Activated T-cell treated with anti-CD3 and anti-CD28 coated beads, Interleukin-2, amount 50 U/mL, for 72 hours (primary cell): ENCODE measurements at places on chromosomes 2 and 18. TPM values are rescaled to one million over a fixed set of nuclear protein-coding genes. Genes with fewer than 3 reads are reported as not detected.

DNA sequence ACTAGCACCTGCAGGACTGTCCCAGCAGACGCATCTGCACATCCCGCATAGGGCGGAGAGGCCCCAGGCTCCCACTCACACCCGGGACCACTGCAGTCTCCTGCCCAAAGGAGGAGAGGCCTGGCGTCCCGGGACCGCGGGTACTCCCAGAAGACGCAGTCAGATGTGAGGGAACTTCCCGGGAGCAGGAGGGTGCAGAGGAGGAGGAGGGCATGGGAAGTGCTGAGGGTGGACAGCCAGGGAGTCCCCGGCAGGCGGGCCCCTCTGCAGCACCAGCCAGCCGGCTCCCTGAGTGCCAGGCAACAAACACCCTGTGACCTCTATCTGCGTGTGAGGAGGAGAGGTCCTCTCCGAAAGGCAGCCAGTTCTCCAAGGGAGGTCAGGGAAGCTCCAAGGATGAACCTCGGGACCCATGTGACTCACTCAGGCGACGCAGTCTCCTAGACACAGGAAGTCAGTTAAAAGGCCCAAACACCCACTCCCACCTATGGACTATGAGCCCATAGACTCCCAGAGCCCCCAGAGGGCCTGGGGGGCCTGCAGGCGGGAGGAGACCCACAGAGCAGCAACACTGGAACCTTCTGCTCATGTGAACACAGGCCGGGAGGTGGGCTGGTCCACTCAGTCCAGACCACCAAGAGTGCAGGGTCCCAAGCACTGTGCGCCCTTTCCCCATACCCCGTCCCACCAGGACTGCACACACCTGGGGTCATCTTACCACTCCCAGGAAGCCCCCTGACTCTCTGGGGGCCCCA is 4.2 kb downstream of the PXDN start:
- DNase-seq = no peak

GRCh38 chr2:165469417-165469816 is at the start of gene CSRNP3:
Gene CSRNP3 (plus strand): TSS chr2:165469698. CDS start chr2:165595066, 125,368 bp downstream.
- no peak for DNase-seq

DNA sequence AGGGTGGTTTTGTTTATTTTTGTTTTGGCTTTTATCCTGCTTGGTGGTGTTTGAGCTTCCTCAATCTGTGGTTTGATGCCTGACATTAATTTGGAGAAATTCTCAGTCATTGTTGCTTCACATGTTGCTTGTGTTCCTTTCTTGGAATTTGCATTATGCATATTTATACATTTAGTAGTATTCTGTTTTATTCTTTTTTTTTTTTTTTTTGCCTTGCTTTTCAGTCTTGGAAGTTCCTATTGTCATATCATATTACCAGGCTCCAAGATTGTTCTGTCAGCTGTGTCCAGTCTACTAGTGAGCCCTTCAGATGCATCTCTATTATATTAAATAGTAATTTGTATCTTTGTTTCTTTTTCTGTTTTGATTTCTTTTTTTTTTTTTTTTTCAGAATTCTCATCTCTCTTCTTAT is 77.0 kb downstream of the EPC2 start:
- no peak for DNase-seq

GRCh38 chr2:239021224-239021623 is 173.3 kb downstream of the TWIST2 start:
- DNase-seq = no peak

DNA sequence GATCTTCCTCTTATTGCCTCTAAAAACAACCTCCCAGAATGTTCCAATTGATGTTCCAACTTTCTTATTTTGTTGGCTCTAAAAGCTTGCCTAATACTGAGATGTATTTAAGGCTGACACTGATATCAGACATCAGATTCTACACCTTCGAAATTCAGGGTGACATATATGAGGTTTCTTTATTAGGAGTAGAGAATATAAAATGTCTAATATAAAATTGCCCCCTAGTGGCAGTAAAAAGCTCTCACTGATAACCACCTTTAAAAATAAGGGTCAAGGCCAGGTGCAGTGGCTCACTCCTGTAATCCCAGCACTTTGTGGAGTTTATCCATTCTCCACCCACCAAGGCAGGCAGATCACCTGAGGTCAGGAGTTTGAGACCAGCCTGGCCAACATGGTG is 789.7 kb upstream of the SLC39A10 start:
- no peak for DNase-seq

- no peak for DNase-seq
Measured at GRCh38 chr2:105888625-105889024, 143.9 kb downstream of the NCK2 start.

DNA sequence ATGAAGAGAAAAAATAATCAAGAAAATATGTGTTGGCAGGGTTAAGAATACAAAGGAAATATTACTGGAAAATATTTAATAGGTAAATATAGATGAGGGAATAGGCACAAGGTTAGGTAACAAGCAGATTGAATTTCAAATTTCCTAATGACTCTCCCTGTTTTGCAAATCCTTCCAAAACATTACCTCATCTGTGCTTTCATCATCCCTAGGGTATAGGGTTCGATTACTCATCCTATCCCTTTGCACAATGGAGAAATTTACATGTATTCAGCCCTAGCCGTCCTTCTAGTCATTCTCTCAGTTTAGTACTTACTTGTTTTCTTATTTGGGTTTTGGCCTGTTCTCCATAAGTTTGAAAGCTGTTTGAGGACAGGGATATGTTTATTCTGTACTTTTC is 864.6 kb upstream of the FSHR start:
- no peak for DNase-seq

- no peak for DNase-seq
Measured at GRCh38 chr2:98867539-98868309, 68.3 kb downstream of the CRACDL start.

The NEU4 gene
- total RNA-seq = 0.37 TPM

GRCh38 chr2:190441564-190441963 is 33.4 kb downstream of the MFSD6 start:
- DNase-seq = no peak

GRCh38 chr2:22981785-22982184 is 403.2 kb upstream of the KLHL29 start:
- no peak for DNase-seq

DNA sequence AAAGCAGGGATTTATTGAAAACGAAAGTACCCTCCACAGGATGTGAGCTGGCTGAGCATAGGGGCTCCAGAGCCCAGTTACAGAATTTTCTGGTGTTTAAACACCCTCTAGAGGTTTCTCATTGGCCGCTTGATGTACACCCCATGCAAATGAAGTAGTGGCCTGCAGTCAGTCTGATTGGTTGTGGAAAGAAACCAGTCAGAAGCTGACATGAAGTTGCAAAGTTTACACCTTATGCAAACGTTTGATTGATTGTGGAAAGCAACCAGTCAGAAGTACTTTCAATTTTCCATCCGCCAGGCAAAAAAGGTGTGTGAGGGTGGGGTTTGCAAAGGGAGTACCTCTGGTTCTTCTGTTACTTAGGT is 62.3 kb downstream of the VWA3B start:
- DNase-seq = peak; percentile 6

GRCh38 chr2:65292461-65293011 is 64.9 kb downstream of the ACTR2 start:
- no peak for DNase-seq

DNA sequence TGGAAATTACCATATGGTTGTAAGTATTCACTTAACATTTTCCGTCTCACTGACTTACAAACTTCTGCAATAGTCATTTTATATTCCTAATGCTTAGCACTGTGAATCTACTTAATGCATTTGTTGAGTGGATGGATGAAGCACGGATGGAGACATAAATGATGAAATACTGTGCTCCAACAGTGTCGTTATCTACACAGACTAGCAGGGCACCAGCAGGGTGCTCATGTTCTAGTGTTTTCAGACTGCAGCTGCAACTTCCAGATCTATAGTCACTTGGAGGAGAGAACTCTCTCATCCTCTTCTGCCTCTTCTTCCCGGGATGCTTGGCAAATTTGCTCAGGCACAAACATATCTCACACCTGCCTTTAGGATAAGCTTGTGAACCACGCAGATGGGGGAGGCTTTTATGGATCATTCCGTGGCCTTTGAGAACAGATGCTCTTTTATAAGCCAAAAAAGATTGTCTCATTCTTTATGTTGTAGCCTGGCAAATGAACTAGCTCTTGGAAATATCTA is 797.7 kb downstream of the MBD2 start:
- no peak for DNase-seq

The GPR75 gene
- total RNA-seq = 1.2 TPM

DNA sequence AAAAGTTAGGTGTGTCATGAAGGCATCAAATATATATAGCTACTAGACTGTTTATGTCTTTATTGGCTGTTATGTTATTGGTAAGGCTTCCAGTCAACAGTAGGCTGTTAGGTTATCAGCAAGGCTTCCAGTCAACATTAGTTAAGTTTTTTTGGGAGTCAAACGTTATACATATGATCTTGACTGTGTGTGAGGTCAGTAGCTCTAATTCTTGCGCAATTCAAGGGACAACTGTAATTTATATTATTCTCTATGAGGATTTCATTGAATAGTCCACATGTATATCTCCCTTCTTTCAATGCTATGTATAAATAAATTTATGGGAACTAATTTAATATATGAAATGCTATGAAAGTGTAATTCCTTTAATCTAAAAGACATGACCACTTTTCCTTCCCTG is 757.5 kb upstream of the TMEFF2 start:
- no peak for DNase-seq

GRCh38 chr18:75276818-75277609 is 66.4 kb downstream of the TSHZ1 start:
- DNase-seq = no peak

DNA sequence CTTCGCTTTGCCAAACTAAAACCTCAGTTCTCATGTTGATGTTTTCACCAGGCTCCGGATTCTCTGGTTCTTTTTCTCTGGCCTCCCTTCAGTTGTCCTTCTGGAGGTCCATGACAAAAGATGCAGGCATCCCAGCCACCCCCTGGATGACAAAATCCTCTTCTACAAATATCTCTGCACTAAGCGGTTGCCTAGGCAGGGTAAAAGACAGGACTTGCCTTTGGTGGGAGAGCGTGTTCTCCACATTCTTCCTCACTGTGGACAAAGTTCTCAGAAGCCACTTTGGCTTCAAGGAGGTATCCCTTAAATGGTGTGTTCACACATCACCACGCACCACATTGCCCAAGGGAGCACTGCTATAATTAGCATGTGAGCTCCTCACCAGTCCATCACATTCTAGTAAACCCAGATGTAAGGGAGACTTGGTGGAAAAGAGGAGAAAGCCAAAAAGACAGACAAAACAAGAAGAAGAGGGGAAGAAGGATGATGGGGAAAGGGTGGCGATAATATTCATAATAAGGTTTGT is 23.6 kb upstream of the MRPL33 start:
- DNase-seq = no peak
